ENCODE measurements at places on chromosomes 7 and 10.

GRCh38 chr10:86979977-86980448, 11.7 kb downstream of the ADIRF start:
- no peak for DNase-seq

DNA sequence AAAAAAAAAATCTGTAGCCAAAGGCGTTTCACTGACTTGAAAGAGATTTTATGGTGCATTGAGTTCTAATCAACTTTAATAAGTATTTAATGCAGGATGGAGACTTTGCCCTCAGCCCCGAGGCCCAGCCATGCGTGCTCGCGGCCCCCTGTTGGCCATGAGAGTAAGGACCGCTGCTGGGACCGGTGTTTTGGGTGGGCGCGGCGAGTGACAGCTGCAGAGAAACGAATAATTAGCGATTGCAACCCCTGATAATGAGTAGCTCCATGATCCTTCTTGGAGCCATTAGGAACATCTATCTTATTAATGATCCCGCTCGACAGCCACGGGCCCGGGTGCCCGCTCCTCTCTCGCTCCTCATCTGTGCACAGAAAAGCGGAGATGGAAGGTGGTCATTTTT, 347.4 kb downstream of the RPS24 start:
- no peak for DNase-seq

- no peak for DNase-seq
Measured at GRCh38 chr7:57412168-57412567, 37.8 kb upstream of the ZNF716 start.

GRCh38 chr7:29445736-29446135, 117.9 kb upstream of the PRR15 start:
- DNase-seq: no peak

GRCh38 chr10:6621536-6621935, 41.5 kb upstream of the PRKCQ start:
- no peak for DNase-seq

DNA sequence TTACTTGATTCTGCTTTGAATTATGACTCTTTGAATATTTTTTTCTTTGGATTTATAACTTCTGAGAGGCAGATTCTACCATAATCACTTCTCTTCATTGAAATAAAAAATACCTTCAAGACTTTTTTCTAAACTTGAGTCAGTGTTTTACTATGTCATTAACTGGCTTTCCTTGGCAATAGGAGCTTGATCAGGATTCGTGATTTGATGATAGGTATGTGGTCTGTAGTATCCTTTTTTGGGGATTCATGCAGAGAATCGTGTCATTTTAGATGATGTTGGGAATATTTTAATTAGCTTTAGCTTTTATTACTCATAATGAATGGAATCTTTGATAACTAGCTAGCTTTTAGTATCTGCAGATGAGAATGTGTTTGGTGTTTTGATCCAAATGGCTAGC, 83.3 kb downstream of the PHTF2 start:
- DNase-seq: no peak

GRCh38 chr7:140671966-140672365, 779 bp upstream of the ADCK2 start:
- no peak for DNase-seq

DNA sequence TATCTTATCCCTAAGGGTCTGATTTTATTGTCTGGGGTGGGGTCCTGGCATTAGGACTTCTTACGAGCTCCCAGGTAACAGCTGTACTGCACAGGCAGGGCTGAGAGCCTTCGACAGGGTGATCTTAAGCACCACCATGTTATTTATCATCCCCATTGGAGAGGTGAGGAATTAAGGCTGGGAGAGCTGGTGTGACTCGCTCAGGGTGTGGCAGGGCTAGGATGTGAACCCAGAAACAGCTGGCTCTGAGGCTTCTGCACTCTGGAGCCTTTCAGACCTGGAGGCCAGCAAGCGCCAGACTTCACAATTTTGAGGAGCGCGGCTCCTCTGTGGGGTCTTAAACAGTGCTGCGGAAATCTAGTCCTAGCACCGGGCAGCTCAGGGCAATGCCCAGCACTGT, 27.4 kb upstream of the NDST2 start:
- DNase-seq: peak; percentile 84

DNA sequence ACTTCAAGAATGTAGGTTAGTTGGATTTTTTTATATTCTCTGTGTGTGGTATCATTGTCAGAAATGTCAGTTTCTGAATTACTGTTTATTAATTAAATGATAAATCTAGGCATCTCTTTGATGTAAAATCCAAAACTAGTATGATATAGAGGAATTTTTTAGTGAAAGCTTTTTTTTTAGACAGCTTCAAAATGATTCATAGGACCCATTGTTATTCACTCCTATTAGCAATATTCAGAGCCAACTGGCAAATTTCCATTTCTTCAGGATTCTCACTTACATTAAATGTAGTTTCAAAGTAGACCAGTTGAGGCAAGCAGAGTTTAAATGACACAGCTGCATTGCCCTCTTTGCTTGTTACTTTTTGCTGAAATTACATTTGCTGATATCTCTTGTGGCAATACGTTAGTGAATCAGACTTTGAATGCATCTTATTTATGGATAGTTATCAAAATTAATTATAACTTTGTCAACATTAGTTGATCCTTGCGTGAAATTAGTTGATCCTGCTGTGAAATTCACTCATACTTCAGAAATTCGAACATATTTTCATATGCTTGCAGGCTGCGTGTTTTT, 20.3 kb downstream of the ZNF277 start:
- DNase-seq: no peak

DNA sequence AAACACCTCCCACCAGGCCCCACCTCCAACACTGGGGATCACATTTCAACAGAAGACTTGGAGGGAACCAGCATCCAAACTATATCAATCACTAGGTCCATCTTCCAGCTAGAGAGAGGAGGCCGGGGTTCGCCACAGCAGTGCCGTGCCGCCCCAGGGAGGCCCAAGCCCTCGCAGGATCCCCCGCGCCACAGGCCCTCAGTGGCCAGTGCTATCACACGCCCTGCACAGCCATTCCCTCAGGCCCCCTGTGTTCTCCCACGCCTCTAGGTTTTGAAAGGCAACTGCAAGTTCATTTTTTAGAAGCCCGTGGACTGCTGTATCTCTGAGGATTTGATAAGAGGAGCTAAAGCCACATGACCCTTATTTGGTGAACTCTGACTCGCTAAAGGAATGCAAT, 136.4 kb downstream of the OAT start:
- DNase-seq: no peak

DNA sequence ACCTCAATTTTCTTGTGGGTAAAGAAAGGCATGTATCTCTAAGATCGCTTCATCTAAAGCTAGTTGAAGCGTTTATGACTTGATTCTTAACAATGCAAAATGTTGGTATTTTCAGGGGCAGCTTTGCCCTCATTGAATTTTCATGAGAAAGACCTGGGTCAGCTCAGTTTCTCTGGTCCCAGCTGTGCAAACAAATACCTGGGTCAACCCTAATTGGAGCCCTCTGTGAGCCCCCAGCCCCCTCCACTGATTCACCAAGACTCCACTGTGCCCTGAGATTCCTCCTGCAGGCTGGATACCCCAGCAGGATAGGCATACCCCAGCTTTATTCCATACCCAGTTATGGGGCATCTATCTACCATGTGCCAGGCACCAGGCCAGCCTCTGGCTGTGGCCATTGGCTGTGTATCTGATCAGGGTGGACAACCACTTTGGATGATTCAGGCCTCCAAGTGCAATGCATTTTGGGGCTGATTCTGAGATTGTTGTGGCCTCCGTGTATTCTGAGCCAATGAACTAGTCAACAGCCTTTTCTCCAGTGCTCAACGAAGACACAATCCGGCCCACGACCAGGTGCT, 201.9 kb downstream of the MYOF start:
- DNase-seq: no peak

- no peak for DNase-seq
Measured at GRCh38 chr7:94056796-94057207, 52.6 kb upstream of the BET1 start.
